EH (cell line): ENCODE measurements at places on chromosomes 16 and 17.

- peak; percentile 29 for DNase-seq
Measured at GRCh38 chr16:84072014-84072413, 29.4 kb upstream of the SLC38A8 start.

DNA sequence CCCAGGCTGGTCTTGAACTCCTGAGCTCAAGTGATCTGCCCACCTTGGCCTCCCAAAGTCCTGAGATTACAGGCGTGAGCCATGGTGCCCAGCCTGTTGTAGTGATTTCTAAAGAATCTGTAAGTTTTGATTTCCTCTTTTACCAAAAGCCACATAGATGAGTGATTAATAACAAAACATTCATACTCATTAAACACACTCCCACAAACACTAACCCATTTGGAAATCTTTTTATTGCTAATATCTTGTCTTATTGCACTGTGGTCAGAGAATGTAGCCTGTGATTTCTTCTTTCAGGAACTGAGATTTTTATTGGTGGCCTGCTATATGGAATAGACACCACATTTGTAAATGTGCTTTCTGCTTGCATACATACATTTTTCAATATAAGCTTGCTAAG lies 31.6 kb downstream of the MYH10 start:
- DNase-seq = no peak

GRCh38 chr17:7886227-7887037 lies 2.2 kb upstream of the CHD3 start:
- DNase-seq = peak; percentile 31

DNA sequence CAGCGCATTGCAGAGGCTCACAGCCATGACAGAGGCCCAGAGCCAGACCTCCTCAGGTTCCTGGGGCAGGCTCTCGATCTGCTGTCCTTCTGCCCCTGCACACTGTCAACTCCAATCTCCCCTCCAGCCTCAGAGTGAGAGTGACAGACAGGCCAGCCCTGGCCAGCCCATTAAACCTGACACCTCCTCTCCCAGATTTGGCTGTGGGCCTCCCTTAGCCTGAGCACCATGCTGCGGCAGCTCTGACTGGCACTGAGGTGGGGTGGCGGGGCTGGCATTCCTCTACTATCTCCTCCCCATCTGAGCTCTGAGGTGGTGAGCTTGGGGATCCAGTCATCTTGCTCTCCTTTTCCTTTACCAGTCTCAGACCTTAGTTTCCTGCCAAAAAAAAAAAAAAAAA lies 15.5 kb upstream of the C1QL1 start:
- no peak for DNase-seq

DNA sequence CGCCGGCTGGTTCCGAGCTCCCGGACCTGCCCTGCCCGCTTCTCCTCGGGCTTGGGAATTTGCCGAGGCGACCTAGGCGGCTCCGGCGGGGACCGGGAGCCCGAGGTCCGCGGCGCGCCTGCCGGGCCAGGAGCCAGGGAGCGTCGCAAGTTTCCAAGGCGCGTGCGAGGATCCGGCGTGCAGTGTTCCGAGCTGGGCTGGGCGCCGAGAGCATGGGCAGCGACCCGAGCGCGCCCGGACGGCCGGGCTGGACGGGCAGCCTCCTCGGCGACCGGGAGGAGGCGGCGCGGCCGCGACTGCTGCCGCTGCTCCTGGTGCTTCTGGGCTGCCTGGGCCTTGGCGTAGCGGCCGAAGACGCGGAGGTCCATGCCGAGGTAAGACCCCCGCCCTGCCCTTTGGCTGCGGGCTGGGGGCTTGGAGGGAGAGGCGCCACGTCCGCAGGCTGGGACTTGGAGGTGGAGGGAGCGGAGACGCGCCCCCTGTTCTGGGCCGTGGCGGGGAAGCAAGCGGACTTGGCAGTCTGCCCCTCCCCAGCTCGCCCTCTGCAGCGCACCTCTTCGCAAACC lies 668 bp downstream of the MMP15 start:
- peak; percentile 55 for DNase-seq

DNA sequence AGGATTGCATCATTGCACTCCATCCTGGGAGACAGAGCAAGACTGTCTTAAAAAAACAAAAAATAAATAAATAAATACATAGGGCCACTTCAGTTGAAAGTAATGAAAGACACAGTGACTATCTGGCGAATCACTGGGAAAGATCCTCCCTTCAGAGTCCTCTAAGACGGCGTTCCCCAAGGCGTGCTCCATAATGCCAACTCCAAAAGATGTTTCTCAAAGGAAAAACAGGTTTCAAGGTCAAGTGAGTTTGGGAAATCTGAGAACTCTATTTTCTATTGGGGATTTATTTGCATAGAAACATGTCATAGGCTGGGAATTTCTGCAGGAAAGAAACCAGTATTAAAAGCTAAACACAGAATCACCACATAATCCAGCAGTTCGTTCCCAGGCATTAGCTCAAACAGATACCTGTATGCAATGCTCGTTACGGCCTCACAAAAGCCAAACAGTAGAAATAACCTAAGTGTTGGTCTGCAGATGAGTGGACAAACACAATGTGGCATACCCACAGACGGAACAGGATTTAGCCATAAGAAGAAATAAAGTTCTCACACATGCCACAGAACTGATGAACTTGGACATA lies 7.9 kb downstream of the KLHDC4 start:
- DNase-seq = peak; percentile 60

DNA sequence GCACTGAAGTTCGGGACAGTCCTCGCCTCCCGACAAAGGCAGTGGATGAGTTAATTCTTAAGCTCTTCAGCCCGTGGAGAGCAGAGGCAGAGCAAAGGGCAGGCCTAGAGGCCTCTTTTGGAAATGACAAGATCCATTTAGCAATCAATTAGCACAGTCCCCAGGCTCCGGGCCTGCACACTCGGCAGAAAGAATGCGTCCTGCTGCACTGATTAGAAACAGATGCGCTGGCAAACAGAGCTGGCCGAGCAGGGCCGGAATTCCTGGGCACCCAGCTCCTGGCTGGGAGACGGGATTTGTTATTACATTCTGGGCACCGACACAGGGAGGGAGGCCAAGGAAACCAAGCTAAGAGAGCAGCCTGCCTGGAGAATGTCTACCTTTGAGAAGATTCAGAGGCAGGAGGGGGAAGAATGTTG lies 162.9 kb downstream of the COPRS start:
- peak; percentile 99 for DNase-seq

DNA sequence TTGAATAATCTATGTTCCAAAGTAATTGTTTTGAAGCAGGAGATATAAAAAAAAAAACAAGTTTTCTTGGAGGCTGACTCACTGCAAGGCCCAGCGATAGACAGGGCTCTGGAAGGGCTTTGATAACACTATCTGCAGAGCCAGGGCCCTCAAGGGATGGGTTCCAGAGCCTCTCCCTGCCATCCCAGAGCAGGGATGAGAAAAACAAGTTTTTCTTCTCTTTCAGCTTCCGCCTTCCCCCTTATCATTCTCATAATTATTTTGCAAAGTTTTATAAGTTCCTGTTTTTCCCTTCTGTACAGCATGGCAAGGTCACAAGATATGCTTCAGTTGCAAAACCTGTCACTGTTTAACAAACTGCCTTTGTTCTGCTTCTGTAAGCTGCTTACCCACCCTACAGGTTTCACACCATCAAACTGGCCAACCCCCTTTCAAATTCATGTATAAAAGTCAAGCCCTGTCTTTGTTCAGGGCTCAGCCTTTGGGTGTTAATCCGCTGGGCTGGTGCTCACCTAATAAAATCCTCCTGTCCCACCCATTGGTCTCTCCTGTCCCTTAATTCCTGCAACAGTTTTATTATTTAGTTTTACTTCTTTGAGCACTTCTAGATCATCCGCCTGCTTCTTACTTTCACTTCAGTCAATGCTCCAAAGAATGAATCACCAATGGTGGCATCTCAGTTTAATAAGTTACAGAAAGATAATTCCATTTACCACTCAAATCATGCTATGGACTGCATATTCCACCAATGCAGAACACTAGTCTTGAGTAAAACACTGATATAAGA lies 5.6 kb upstream of the THUMPD1 start:
- DNase-seq = no peak

DNA sequence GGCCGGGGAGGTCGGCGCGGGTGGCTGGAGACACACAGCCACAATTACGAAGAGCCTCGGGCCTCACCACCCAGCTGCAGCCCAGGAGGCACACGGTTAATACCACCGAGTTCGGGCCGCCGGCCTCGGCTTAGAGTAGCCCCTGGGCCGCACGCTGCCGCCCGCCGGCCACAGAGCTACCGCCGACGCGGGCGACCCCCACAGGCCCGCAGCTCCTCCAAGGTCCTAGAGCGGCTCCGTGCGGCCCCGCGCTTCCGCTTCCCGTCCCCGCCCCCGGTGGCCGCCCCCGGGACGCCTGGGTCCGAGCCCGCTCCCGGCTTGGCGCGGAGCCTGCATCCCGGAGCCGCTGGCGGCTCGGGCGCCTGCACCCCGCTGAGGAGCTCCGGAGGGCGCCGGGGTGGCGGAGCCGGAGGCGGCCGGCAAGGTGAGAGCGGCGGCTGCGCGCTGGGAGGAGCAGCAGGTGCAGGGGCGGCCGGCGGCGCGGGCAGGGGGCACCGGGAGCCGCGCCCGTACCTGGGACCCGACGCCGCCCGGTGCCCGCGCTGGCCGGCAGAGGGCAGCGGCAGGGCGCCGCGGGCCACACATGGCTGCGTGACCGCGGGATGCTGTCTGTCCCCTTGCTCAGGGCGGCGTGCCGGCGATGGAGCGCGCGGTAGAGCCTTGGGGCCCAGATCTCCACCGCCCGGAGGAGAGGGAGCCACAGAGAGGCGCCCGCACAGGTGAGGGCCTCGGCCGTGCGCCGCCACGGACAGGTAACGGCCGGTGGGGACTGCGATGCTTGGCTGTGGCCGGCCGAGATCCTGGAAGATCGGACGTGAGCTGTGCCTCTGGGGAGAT lies at the start of gene ZNF48:
ZNF48 (plus strand) TSS at position 266 of the 837 bp plus-strand sequence; CDS start at position 641, 375 bp downstream.
- DNase-seq = peak; percentile 90

GRCh38 chr17:66690166-66690565 lies 144.8 kb upstream of the CACNG5 start:
- DNase-seq = no peak

DNA sequence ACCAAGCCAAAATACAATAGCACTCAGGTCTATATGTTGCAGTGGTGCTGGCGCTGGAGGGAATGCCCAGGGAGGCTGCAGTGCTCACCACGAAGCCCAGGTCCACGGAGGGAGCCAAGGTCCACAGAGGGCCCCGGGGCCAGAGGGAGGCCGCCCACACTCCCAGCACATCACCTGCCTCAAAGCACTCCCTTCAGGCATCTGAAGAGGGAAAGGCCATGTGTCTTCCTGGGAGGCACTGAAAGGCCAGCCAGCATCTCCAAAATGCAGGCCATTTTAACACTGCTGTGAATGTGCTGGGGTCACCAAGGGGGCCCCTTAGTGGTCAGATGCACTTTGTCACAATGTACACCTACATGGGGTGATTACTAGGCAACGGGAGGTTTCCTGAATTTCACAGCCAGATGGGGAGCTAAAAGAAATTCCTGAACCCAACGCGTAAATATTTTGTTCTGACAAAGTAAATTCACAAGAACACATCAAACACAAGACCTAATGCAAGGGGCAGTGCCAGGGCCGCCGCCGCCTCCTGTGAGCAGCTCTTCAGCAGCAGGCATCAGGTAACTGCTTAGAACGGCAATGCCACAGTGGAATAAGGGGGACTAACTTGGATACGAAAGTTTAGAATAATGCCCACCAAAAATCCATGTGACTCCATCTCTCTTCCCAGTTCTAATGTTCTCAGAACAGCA lies 42.8 kb downstream of the USP22 start:
- no peak for DNase-seq

DNA sequence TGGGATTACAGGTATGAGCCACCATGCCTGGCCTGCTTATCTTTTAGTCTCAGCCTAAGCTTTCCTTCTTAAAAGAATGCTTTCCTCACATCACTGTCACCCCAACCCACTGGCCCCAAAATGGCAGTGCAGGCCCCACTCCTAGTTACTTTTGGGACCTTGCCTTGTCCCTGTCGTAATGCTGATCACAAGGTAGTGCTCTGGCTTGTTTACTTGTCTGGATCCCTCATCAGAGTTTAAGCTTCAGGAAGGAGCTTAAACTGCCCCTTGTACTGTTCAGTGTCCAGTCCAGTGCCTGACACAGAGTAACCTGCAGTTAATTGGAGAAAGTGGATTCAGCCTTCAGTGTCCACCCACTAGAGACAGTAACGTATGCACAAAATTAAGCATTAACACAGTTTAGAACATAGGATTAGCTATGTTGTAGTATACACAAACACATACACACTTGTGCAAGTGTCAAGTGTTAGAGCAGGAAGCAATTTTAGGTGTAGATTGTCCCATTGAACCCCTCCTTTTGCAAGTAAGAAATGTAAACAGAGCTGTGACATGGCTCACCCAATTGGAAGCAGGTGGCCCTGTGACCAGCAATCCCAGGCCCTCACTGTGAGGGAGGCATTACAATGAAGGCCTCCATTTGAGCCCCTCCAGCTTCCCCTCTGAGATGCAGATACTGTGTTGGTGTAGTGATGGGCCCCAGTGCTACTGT lies 44.2 kb downstream of the LDHD start:
- DNase-seq = no peak

DNA sequence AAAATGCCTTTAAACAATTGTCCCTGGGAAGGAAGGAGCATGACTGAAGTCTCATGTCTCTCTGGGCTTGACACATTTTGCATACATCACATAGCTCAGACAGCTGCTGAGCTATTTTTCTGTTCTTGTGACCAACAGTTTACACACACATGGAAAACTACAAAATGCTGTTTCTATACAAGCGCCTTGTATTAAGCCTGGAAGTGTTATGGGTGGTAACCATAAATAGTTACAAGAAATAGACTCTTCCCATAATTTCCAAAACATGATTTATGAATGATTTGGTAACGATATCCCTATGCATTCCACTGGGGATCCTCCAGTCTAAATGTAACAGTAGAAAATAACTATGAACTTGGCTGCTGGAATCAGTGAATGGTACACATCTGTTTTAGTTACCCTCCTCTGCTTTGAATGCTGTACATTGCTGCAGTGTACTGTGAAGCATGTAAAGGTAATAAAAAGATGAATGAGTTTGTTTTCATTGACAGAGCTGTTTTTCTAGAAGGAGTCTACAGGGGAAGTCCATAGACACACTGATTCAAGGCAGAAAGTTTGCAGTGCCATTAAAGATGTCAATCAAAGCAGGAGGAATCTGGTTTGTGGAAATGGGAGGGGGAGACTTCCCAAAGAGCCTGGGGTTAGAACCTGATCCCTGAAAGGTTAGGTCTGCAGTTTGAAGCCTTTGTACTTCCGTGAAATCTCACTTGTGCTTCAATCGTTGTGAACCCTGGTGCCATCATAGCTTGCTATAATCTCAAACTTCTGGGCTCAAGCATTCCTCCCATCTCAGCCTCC lies 5.0 kb downstream of the ACSF2 start:
- DNase-seq = no peak

DNA sequence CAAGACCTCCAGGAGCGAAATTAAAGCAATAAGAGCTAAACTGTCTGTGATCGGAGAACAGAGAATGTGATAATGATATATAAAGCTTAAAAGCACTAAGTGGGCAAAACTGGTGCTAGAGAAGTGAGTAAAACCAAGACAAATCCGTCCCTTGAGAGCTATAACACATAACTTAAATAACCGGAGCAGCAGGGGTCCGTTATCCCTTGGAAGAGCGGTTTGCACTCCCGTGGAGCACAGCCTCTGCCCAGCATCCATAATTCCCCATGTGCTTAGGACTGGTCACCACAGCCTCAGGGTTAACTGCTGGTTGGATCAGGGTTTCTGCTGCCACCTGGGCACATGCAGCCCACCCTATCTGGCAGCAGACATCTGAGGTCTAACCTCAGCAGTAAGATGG lies 489.0 kb downstream of the NPIPA7 start:
- no peak for DNase-seq

GRCh38 chr16:9522614-9523013 lies 431.2 kb downstream of the HAPSTR1 start:
- no peak for DNase-seq

GRCh38 chr16:9868606-9869149 lies 313.6 kb downstream of the GRIN2A start:
- DNase-seq = no peak
